Muscle of arm (tissue), 14 donors: ENCODE measurements at places on chromosomes 1 and 21. TPM values are rescaled to one million over a fixed set of nuclear protein-coding genes. Genes with fewer than 3 reads are reported as not detected.

Gene MAB21L3
- polyA plus RNA-seq: 2.0 TPM

Gene LCE3D
- not detected for polyA plus RNA-seq

Gene BOLA1
- 12.3 TPM for polyA plus RNA-seq

Gene TNFRSF1B
- not detected for polyA plus RNA-seq

Gene AUNIP
- 1.0 TPM for polyA plus RNA-seq

Gene FAM110D
- 0.71 TPM for polyA plus RNA-seq

Gene KLHDC9
- 1.3 TPM for polyA plus RNA-seq

Gene PLXNA2
- polyA plus RNA-seq: 33.1 TPM

Gene ELF3
- polyA plus RNA-seq: 2.2 TPM

Gene DYRK3
- polyA plus RNA-seq: 4.4 TPM

Gene FNDC5
- polyA plus RNA-seq: 192 TPM

Gene HCRTR1
- 0.24 TPM for polyA plus RNA-seq

Gene GRIK3
- polyA plus RNA-seq: 2.5 TPM

Gene TMEM269
- 1.1 TPM for polyA plus RNA-seq

Gene FMO2
- 1.7 TPM for polyA plus RNA-seq
